ENCODE measurements at places on chromosomes 12 and 14.

DNA sequence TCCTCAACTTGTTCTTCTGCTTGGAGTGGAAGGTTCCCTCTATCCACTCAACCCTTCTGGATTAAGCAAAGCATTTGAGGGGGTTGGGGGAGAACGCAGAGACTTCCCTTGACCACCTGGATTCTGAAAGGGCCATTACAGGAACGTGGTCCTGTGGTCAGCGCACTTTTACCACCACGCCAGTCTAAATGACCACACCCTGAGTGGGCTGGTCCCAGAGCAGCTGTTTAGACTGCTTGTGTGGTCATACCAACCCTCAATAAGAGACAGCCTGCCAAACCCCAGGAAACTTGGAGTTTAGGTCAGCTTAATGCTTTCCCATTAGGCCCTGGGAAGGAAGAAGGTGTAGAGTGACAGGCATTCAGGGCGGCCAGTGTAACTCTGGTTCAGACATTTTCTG, 165.5 kb upstream of the ATP2B1 start:
- no peak for DNase-seq

DNA sequence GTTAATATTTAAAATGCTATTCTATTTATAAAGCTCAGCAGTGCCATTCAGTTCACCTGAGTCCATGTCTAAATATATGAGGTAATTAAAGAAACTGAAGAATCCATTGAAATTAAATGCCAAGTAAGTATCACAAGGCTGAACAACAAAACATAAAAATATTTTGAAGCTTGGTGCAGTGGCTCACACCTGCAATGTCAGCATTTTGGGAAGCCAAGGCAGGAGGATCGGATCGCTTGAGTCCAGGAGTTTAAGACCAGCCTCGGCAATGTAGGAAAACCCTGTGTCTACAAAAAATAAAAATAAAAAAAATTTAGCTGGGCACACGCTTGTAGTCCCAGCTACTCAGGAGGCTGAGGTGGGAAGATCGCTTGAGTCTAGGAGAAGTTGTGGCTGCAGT, 101.8 kb downstream of the OSBPL8 start:
- no peak for DNase-seq

GRCh38 chr12:63919756-63920155, 75.3 kb downstream of the SRGAP1 start:
- DNase-seq = no peak

DNA sequence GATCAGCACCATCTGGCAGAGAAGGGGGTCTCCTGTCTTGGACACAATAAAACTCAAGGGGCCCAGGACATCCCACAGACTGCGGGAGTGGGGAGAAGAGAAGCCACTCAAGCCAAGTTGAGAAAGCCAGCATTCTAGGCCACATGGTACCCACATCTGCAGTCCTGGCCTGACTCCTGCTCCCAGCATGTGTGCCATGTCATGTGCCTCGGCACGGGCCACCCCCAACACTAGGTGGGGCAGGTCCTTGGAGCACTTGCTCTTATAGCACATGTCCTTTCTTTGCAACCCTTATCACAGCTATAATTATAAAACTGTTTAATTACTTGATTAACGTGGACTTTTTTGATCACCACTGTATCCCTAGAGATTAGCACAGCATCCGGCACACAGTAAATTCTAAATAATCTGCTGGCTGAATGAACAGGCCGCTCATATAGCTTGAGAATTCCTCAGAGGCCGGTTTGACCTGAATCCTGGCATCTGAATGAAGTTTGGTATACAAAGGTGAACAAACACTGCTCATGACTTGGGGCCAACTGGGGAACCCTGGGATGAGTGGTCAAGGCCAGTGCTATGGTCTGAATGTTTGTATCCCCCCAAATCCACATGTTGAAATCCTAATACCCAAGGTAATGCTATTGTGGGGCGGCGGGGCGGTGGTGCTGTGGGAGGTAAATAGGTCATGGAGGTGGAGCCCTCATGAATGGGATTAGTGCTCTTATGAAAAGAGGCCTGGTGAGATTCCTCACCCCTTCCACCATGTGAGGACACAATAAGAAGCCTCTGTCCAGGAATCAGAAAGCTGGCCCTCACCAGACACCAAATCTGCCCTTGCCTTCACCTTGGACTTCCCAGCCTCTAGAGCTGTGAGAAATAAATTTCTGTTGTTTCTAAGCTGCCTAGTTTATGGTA, 6.6 kb downstream of the NCKAP5L start:
- DNase-seq = no peak

DNA sequence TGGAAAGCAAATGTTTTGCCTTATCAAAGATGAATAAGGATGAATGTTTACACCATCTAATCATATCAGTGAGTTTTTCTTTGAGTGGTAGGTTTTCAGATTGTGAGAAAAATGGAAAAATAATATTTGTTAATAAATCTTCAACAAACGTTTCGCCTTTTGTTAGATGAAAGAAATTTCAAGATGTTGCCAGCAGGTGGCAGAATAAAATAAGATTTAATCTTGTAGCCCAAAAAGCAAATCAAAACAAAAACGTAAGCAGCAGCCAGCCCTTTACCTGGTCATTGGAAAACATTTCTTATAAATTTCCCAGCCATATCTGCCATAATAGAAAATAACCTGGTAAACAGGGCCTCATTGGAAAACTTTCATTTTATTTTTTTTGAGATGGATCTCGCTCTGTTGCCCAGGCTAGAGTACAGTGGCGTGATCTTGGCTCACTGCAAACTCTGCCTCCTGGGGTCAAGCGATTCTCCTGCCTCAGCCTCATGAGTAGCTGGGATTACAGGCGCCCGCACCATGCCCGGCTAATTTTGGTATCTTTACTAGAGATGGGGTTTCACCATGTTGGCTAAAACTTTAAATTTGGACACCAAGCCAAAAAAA, 15.4 kb upstream of the TMEM120B start:
- peak; percentile 63 for DNase-seq

- no peak for DNase-seq
Observed at GRCh38 chr14:23670481-23670880, 34.3 kb downstream of the DHRS2 start.

GRCh38 chr12:31589904-31590641, 863 bp downstream of the DENND5B start:
- DNase-seq = peak; percentile 50

GRCh38 chr14:69960296-69960695, 81.1 kb downstream of the SMOC1 start:
- DNase-seq = no peak

DNA sequence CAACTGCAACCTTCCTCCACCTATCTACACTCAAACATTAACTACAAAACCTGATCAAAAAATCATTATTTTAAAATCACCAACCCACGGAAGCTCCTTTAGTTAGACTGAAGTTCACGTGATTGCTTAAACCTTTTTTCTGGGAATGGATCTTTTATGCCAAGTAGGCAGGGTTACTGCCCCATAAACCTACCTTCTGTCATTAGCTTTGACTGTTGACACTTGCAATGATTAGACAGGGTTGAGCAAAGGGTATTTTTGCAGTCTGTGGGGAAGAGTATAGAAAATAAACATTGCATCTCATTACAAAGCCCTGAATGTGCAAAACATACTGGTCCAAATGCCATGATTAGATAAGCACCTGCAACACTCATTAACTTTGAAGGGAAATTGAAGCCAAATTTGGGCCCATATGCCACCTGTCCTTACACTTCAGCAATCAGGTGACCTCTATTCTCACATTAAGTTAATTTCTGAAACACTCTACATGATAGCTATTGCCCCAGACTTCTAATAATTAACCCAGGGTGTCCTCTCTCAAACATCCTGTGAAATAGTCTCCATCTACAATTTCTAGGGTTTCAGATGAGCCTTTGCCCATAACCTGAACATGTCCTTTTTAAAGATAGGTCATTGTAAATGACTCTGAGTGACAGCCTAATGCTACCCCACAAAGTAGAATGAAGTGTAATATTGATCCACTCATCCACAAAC, 156.0 kb upstream of the PLEKHG7 start:
- DNase-seq = no peak
